Fibroblast of the aortic adventitia (primary cell): ENCODE measurements at places on chromosomes 2 and 18. TPM values are rescaled to one million over a fixed set of nuclear protein-coding genes. Genes with fewer than 3 reads are reported as not detected.

DNA sequence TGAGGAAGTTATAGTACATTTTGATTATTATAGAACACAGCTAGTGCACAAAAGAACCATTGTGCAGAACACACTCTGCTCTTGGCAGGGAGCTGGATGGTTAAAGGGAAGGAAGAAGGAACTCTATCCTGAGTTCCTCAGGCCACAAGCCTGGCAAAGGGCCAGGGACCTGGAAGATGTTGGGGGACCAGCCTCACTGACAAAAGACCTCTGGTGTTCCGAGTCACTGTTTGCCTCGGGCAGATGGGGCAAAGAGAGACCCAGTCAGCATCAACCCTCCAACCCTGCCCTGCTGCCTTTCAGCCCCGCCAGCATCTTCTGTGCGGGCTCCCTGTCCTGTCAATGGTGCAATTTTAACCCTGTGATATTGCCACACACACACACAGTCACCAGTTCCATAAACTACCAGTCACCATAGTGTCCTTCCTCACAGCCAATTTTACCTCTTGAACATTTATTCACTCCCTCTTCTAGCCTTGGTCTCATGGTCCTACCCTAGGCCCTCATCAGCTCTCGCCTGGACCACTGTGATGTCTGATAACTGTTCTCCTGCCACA, 21.9 kb downstream of the NEMP2 start:
- no peak for DNase-seq

DNA sequence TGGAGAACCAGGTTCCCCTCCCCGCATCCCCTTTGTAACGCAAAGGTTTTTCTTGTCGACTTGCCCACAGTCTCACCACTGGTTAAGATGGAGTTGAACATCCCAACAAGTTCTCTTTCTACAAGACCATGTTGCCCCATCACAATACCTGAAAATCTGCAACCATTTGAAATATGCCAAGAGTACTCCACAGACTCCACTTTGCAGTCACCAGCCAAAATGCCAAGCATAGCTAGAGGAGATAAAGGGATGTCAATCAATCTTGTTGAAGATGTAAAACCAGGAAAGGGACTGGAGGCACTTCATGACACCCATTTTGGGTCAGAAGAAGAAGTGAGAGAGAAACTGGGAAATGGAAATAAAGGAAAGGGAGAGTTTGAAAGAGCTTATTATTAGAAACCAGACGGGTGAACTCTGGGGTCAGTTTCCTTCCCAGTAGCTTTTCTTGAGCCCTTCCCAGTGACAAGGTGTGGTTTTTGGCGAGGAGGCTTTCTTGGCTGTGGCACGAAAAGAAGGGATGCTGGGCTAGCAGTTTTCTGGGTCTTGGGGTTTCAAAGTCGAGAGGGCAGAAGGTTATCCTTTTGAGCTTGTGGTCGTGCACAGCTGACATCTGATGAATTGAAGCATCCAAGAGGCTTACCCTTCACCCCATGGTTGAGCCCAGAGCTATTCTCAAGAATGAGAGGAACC, 79.3 kb downstream of the ACAA2 start:
- DNase-seq = no peak

- no peak for DNase-seq
Observed at GRCh38 chr2:164302786-164303185, 318.5 kb downstream of the GRB14 start.

- peak; percentile 22 for DNase-seq
Observed at GRCh38 chr2:7881063-7881462, 800.8 kb upstream of the ID2 start.

- no peak for DNase-seq
Observed at GRCh38 chr2:240069829-240070228, 16.5 kb upstream of the OR6B3 start.

DNA sequence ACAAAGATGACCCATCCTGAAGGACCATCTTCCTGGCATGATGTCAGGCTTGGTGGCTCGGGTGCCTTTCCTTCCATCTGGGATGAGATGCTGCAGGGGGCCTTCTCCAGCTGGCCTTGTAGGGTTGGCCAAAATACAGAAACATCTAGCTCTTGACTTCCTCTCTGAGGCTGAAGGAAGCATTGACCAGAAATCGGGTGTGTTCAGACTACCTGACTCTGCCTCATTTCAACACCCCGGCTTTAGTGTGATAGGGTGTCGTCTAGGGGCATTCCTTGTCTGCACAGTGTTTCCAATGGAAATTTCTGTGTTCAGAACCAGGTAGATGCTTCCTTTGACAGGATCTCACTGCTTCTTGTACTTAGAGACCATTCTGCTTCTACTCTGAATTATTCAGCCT, 115.7 kb upstream of the SPRED2 start:
- no peak for DNase-seq

Gene GULP1
- 30.5 and 42.7 TPM in 2 replicates for total RNA-seq

Gene CCBE1
- 16.2 and 35.3 TPM in 2 replicates for total RNA-seq
